ENCODE measurements at places on chromosomes 5 and 9. TPM values are rescaled to one million over a fixed set of nuclear protein-coding genes. Genes with fewer than 3 reads are reported as not detected.

DNA sequence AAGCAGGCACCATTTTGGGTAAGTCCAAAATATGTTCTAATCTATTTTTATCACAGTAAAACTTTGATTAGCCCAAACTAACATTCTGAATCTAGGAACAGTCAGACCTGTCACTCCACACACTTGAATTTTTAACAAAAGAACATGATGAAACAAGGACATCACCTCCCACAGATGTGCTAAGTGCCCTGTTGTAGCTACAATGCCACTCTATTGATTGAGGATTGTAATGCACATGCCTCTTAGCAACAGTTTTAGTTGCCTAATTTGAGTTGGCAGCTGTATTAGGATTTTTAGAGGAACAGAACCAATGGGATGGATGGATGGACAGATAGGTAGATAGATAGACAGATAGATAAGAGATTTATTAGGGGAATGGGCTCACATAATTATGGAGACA is 20.3 kb upstream of the RNF20 start:
- no peaks in the 10 kb centered on the region for H3K36me3 ChIP-seq
- no peak overlapping the region for H3K27ac ChIP-seq
- H3K27me3 ChIP-seq = no peaks in the 10 kb centered on the region
- H3K4me3 ChIP-seq = no peak overlapping the region

The WDR38 gene
- not detected for total RNA-seq

The DROSHA gene
- 73.5 TPM for total RNA-seq

DNA sequence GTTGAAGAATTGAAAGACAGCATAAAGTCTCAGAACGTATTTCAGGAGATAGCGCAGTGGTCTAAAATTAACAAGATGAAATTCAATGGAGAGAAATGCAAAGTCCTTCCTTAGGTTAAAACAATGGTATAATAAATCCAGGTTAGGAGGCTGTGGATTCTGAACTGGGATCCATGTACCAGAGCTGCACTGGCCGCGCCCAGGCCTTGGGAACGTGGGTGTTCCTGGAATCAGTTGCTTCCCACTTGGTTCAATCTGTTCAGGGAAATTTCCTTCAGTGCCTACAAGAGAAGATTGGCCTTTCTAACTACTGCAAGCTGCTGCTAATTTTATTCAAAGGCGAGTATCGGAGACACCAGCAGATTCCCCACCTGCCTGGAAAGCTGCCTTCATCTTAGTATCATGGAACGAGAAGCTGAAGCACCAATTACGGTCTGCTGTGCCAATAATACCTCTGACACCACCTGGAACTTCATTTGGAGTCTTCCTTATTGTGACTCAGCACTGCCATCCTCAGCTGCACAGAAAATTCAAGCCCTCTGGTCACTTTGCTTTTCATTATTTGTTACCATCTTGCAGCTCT is 14.3 kb upstream of the CTNND2 start:
- H3K27me3 ChIP-seq = no peaks in the 10 kb centered on the region
- H3K36me3 ChIP-seq = no peaks in the 10 kb centered on the region
- H3K4me3 ChIP-seq = no peak overlapping the region
- no peaks in the 10 kb centered on the region for H3K4me1 ChIP-seq

All from HCT116 (cell line).